Stimulated activated CD8-positive, alpha-beta memory T cell treated with anti-CD3 and anti-CD28 coated beads, Interleukin-2, amount 100 ng/mL, for 1 hour (primary cell): ENCODE measurements at places on chromosomes 5 and 9.

- no peak for DNase-seq
These were observed 100.4 kb upstream of the TLE1 start for GRCh38 chr9:81789721-81790120.

DNA sequence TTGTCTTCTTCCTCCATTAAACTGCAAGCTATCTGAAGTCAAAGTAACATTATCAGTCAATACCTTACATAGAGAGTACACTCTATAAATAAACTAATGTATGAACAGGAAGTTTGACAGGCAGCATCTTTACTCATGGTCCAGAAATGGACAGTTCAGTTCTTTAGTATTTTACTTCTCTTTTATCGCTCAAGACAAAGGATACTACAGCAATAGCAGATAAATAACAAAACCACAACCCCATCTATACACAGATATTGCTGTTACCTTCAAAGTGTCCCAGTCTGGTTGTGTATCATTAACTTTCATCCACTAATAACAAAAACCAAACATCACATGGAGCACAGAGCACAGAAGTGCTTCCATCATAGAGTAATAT is 46.4 kb downstream of the SEMA5A start:
- no peak for DNase-seq

- no peak for DNase-seq
These were observed 1628.7 kb downstream of the MAT2B start for GRCh38 chr5:165134155-165134554.

GRCh38 chr9:131731644-131732043 is 8.2 kb downstream of the RAPGEF1 start:
- DNase-seq: no peak

DNA sequence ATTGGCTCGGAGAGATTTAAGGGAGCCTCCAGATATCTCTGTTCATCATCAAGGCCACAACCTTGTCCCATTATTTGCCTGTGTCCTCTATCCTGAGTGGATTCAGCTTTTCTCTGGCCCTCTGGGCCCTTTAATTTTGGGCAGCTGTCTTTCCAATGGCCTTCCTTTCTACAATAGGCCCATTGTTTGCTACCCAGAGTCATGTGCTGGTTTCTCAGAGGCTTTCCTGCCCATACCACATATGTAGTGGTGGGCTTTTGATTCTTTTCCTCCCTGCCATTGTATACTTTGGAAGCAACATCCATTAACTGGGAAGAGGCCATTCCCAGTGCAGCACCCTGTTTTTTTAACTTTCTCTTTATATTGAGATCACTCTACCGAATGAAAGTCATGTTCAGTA is 233.9 kb upstream of the SGCD start:
- DNase-seq: no peak

DNA sequence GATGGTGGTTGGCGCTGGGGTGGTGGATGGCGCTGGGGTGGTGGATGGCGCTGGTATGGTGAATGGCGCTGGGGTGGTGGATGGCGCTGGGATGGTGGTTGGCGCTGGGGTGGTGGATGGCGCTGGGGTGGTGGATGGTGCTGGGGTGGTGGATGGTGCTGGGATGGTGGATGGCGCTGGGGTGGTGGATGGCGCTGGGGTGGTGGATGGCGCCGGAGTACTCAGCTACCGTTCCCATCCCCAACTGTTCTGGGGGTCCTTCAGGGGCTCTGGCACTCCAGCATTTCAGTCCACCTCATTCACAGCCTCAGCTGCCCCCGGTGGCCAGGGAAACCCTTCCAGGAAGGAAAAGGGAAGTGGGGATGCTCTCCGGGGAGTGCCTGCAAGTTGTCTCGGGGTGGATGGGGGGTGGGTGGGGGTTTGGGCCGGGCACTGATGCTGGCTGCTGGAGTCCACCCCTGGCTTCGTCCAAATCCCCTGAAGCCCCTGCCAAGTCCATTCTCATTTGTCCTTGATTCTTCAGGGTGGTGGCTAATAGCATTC is 147.3 kb upstream of the COL5A1 start:
- DNase-seq: no peak

- no peak for DNase-seq
These were observed 46.2 kb downstream of the GALNT10 start for GRCh38 chr5:154236536-154237375.

DNA sequence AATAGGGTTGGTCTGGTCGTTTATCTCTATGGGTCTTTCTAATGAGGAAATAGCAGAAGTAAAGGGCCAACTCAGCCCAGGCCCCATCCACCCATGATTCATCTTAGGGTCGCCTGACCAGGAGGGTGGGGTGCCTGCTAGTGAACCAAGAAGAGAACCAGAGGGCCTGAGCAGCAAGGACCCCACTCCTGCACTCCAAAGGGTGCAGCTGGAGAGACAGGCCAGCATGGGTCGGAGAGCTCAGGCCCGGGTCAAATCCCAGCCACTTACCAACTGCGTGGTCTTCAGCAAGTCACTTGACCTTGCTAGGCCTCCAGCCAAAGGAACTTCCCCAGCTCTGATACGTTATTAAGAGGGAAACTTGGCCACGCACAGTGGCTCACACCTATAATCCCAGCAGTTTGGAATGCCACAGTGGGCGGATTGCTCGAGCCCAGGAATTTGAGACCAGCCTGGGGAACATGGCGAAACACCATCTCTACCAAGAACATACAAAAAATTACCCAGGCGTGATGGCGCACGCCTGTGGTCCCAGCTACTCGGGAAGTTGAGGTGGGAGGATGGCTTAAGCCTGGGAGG is 4.3 kb downstream of the BBLN start:
- DNase-seq: no peak

GRCh38 chr9:100281066-100281465 is 71.7 kb downstream of the TEX10 start:
- no peak for DNase-seq

DNA sequence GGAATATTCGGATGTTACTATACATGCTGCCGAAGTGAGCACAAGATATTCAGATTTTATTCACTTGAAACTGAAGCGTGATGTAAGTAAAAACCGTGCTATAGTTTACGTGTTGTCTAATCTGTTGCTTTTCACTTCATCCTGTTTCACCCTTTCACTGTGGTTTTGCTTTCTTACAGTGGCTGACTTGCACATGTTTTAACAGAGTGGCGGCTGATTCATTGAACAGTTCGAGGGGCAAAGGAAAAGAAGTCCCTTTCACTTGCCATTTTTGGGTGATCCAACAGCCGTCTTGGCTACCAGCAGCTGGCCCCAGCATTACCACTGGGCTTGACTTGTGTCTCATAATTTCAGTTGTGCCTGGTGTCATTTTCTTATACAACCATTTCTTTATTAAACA is 134.0 kb downstream of the IRX1 start:
- no peak for DNase-seq

DNA sequence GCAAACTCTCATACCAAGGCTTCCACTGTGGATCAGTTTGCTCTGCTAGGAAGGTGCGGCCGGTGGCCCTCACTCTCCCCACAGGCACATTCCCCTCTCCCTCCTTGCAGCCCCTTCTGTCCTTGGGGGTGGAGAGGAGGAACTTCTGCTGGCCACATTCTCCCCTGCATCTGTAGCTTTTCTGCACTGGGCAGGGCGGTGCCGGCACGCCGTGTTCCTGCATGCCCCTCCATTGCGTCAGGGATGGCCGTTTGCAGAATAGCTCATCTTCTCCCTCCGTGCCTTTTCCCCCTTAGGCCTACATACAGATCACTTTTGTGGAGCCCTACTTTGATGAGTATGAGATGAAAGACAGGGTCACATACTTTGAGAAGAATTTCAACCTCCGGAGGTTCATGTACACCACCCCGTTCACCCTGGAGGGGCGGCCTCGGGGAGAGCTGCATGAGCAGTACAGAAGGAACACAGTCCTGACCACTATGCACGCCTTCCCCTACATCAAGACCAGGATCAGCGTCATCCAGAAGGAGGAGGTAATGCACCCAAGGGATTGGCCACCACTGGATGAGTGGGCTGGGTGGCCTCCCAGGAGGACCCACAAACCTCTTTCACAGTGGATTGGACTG is 231.5 kb downstream of the DOCK8 start:
- no peak for DNase-seq
